CD4-positive, alpha-beta T cell treated with Interleukin-6 at 100 ng/mL for 8 hours (primary cell): ENCODE measurements at places on chromosomes 6 and 20.
A peak's percentile ranks its signal among the peaks of the same experiment; 100 is the strongest.

- no peak for DNase-seq
Measured at GRCh38 chr20:39717936-39718335, 755.8 kb downstream of the DHX35 start.

GRCh38 chr6:157954150-157955117 is 27.2 kb upstream of the SYNJ2 start:
- DNase-seq, result no peak

DNA sequence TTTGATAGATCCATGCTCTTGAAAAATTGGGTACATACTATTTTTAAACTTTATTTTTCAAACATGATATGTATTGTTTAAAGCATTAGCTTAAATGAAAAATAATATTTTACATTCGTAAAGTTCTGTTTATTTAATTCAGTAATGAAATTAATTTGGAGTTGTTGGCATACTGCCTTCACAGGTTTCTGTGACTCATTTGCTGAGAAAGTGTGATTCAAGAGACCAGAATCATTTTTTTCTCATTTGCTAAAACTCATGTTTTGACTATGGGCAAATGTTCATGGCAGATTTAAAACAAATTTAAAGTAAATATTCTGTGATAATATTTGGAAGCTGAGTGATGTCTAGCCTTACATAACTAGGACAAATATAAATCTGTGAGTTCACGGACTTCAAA is 230.4 kb downstream of the BCKDHB start:
- no peak for DNase-seq

- DNase-seq, result no peak
Measured at GRCh38 chr6:36370638-36371037, 16.8 kb downstream of the ETV7 start.

DNA sequence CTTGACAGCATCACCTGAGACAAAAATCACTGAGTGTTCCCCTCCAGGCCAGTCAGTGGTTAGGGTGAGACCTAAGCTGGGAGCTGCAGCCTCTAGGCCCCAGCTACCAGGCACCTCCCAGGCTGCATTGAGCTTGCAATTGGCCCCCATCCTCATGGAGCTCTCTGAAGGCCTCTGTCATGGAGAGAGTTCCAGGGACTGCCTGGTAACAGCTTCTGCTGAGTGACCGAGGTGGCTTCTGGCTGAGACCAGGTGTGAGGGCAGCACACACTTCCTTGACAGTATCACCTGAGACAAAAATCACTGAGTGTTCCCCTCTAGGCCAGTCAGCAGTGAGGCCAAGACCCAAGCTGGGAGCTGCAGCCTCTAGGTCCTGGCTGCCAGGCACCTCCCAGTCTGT is 283.0 kb downstream of the SMOC2 start:
- no peak for DNase-seq

DNA sequence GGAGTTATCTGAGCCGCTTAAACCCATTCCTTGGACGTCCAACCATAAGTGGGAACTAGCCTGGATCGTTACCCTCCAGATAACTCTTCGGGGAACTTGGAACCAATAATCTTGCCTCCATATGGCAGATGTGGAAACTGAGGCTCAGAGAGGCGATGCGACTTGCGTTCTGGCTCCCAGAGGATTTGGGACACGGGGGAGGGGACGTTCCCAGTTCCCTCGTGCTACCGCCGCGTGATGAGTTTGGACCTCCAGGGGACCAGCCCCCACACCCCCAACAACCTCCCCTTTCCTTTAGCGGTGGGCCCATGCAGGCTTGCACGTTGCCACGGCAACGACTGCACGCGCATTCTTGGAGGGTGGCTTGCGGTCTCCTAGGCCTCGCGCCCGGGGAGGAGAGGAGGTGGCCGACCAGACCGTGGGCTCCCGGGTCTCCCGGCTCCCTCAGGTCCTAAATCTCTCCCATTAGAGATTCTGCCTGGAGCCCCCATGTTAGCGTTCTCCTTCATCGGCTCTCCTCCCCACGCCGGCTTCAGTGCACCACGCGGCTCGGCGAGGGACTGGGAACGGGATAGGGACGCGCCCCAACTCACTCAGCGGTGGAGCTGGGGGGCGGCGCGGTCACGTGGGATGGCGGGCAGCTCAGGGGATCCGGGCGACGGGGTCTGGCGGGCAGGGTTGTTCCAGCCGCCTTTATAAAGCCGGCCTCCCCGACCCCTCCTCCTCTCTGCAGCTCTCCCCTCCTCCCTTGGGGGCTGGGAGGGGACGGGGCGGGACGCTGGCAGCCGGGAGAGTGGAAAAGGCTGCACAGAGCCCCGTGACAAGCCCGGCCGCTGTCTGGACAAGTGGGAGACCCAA is at the start of gene PLTP:
Gene PLTP, minus strand, starts transcription at position 670 of the 858 bp plus-strand sequence. CDS start 703 bp downstream, outside the sequence.
- peak; percentile 14 for DNase-seq

DNA sequence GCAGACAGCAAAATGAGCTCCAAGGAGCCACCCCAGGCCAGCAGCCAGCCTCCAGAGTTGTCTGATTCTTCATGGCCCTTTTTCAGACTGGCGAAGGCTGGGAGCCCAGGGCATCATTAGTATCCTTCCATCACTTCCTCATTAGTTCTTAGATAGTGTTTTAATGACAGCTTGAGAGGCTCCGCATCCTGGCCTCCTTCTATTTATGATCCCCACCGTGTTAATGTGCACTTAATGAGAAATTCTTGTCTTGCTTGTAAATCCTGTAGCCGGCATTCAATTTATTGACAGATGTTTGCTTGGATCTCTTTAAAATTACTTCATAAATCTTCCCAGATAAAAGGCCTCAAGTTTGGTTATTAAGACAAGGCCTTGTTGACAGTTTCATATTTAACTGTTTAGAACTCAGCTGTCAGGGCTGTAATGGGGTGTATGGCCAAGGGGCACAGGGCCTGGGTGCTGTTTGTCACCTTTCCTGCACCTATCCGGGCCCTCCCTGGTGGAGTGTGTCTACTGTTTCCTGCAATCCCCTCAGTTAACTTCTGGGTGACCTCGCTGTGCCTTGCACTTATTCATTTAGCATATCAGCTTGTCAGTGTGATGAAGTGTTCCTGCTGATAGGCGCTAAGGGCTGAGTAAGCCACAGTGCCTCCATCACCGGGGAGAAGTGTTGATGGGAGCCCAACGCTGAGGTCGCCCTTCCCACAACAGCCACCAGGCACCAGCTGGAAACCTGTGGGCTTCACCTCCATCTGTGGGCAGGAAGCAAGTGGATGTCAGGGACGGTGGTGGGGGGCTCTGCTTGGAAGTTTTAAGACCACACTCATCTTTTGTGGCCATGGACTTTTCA is 169.3 kb downstream of the TSHZ2 start:
- no peak for DNase-seq

GRCh38 chr20:57396212-57396983 is 5.2 kb downstream of the RBM38 start:
- no peak for DNase-seq

DNA sequence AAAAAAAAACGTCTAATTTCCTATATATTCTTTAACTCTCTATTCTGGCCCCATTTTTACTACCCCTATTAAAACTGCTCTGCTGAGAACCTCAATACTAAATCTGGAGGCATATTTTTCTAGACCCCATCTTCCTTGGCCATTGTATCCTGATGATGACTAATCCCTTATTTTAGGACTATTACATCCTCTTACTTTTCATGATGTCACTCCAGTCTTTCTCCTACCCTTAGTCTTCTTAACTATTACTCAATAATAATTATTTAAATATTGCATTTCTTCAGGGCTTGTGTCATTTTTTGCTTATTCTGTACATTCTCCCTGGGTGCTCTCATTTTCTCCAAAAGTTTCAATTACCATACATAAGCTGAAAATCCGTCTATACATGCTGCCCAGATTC is 6.4 kb downstream of the FBXO30 start:
- no peak for DNase-seq

DNA sequence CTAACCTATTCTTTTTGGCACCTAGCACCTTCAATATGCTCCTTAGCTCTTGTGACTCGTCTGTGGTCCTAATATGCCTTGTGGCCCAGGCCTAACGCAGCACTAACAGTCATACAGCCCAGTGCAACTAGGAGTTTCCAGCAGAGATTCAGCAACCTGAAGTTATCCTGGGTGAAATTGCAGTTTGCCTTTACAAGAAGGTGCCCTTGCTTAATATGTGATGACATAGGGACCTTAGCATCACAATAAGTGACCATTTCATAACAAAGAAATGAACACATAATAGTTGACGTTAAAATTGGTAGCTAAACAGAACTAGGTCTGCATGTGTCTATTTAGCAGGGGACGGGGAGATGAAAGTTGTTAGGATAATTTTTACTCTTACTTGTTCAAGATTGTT is 10.1 kb downstream of the FIG4 start:
- no peak for DNase-seq

- no peak for DNase-seq
Measured at GRCh38 chr6:44233567-44234100, 10.2 kb downstream of the SLC29A1 start.

DNA sequence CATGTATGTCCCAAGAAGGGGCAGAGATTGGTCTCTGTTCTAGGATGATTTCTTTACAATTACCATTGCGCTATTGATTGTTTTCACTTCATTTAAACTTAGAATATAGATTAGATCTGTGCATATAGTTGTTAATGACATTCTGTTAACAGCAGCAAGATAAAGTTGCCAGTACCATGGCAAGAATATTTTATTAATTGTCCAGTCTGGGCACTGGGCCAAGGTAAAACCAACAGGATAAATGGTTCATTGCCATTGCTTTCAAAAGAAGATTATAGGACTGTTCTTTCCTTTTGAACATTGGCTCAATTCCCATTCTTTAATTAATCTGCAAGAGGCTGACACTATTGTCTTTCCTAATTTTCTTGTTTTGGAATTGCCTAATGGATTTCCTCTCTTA is 592.4 kb downstream of the RFPL4B start:
- no peak for DNase-seq

- DNase-seq, result no peak
Measured at GRCh38 chr6:33437666-33438065, 16.7 kb upstream of the ZBTB9 start.

DNA sequence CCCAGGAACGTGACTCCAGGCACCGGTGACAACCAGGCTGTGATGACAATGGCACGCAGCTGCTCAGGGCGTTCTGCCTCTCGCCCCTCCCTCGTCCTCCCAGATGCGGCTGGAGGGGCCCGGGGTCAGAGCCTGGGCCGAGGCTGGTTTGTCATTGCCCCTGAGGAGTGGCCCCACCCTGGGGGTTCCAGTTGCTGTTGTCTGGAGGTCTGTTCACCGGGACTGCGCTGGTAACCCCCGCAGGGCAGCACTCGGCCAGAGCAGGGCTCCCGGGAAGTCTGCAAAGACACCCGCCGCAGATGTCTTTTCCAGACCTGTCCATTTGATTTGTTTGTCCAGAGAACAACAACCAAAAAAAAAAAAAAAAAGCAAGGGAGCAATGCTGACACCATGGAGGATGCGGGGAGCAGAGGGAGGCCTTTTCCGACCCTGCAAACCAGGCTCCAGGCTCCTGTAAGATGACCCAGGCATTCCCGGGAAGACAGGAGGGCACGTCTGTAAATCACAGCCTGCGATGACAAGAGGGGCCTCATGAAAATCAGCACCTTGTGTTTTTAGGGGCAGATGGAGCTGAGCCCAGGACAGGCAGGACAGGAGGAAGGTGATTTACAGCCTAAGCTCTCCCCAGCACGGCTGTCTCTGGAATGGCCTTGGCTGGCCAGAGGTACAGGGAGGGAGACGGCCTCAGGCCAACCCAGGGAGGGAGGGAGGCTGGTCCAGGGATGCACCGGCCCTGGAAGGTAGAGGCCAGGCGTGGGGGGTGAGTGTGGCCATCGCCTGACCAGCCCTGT is 189.3 kb downstream of the ERMARD start:
- DNase-seq, result no peak

GRCh38 chr6:63565727-63566596 is 6.3 kb upstream of the LOC128125822 start:
- DNase-seq, result no peak

GRCh38 chr6:120590611-120591010 is 743.7 kb downstream of the TBC1D32 start:
- DNase-seq, result no peak

DNA sequence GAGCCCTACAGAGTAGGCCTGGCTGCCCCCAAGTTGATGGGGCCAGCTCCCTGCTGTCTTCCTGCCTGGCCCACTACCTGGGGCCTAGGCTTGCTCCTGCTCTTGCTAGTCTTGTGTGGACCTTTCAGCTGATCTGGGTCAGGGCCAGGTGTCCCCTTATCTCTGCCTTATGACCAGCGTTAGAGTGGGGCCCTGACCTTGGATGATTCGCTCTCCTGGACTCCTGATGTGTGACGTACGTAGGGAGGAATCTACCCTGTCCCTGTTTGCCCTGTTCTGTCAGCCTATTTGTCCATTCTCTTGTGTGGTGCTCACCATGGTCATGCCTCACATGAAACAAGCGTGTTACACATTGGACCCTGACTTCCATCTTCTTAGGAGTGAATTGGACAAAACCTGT is 571.8 kb downstream of the QKI start:
- DNase-seq, result no peak

DNA sequence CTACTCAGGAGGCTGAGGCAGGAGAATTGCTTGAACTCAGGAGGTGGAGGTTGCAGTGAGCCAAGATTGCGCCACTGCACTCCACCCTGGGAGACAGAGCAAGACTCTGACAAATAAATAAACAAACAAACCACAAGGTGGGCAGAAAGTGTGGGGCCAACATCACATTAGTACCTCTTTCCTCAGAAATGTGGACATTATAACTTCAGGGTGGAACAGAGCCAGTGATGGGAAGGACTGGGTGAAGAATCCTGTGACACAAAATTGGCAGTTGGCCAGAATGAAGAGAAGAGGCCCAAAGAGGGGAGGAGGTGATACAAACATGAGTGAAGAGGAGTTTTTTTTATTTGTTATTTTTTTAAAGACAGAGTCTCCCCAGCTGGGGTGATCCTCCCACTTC is 50.6 kb downstream of the NUP153 start:
- no peak for DNase-seq

DNA sequence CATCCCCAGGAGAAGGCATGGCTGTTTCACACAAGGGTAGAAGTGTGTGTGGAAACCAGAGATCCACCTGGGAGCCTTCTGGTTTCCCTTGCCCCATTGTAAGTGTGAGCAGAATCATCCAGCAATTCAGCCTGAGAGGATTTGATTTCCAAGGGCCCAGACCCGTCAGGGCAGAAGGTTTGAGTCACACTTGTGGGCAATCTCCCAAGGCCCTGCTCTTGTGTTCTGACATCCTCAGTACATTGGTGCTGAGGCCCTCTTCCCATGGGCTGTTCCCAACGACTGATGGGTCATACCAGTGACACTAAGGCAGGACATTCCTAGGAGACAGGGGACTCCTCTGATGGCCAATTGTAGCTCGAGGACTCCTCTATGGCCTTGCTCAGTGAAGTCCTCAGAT is 58.2 kb upstream of the POLR1H start:
- no peak for DNase-seq
